ENCODE measurements at places on chromosomes 7 and 10.

GRCh38 chr7:139772873-139773272 lies 4.9 kb downstream of the HIPK2 start:
- DNase-seq: no peak

GRCh38 chr7:23679898-23680413 lies at the start of gene FAM221A:
Gene FAM221A, plus strand, starts transcription at chr7:23680199. Its CDS starts 20 bp downstream, at chr7:23680219.
- peak; percentile 70 for DNase-seq

- DNase-seq: no peak
Measured at GRCh38 chr10:50358925-50359687, 107.8 kb upstream of the ASAH2 start.

DNA sequence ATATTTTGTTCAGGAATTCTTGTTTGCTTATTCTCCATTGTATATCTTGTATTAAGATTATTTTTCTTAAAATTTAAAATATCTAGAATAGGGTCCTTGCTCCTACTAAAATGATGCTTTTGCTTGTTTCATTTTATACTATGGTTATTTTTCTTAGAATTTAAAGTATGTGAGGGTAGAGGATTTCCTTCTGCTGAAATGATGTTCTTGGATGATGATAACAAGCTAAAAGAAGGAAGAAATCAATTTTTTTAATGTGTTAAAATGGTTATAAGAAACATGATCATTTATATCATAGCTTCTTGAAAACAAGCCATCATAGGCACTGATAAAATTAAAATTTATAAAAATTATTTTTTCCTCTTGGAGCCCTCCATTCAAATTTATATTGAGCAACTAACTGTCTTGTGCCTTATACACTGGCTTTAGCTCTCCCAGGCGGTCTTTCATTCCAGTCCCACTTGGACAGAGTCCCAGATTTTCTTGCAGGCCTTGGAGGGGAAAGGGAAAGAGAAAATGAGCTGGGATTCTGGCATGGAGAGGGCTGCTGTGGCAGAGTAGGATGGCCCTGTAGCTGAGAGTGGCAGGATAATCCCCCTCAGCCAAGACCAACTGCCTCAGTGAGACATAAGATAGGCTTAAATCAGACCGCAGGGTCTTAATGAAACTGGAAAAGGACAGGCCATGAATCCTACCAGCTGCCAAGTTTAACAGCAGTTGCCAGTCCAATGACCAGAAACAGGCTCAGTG lies 60.2 kb downstream of the DNAJB9 start:
- peak; percentile 53 for DNase-seq

- DNase-seq: no peak
Measured at GRCh38 chr7:14123923-14124322, 134.5 kb upstream of the ETV1 start.
